Stimulated activated CD8-positive, alpha-beta memory T cell treated with anti-CD3 and anti-CD28 coated beads, Interleukin-4, amount 100 ng/mL, for 4 hours (primary cell): ENCODE measurements at places on chromosomes 4 and X.

- DNase-seq = peak; percentile 16
These were observed at the start of gene GSPT2 for GRCh38 chrX:51743179-51743957. TSS of gene GSPT2 (plus strand) at chrX:51743442. CDS start at chrX:51743627, 185 bp downstream.

DNA sequence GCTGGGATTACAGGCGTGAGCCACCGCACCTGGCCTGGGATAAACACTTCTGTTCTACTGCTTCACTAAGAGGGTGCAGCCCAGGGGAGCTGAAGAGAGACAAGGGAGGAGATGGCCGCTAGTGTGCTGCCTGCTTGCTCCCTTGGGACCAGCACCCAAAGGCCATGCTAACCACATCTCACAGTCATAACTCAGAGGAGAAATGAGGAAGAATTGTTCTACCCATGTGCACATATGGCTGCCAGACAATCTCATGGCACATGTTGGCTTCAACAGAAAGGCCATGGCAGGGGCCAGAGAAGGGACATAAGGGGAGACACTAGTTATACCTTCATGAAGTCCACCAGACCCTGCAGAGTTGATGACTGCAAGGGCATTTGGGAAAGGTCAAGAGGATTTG, 22.4 kb downstream of the CLDN22 start:
- DNase-seq = no peak

- DNase-seq = no peak
These were observed 147.8 kb upstream of the PSAPL1 start for GRCh38 chr4:7582313-7583097.

DNA sequence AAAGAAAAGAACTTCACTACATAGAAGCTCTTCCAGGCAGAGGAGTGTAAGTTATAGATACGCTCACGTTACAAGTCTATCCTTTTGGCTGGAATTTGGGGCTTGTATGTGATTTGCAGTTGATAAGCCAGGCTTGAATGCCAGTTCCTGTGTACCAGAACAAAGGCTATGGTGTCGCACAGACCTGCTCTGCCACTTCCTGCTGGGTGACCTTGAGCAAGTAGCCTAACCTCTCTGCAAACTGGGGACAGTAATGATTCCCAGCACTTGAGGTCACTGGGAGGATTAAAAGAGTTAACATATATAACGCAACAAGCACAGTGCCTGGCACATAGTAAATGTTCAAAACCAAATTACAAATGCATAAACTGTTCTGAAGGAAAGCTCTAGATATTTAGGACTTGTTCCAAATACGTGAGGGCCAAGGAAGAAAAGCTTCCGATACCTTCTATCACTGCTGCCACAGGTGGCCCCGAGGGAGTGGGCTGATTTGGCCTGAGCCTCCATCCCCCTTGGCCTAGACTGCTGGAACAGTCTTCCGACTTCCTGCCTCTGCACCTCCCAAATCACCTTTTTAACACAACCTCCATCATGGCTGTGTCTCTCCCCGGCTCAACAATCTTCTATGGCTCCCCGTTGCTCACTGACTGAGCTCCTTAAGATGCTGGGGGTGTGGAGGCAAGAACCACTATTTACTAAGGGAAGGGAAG, 1.3 kb upstream of the SOWAHD start:
- no peak for DNase-seq

DNA sequence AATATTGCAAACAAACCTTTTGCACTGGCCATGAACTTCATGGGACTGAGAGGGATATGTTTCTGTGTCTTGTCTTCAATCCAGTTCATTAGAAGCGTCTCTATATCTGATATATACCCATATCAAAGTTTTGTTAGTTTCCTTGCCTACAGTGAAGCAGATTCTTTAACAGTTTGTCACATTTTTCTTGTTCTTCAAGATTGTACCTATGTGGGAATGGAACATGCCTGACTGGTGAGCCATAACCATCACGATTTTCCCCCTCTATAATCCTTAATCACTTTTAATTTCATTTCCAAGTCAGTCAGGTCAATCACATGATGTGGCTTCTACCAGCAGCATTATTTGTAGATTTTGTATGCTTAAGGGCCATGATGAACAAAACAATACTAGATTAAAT, 197.1 kb upstream of the PDE5A start:
- no peak for DNase-seq

DNA sequence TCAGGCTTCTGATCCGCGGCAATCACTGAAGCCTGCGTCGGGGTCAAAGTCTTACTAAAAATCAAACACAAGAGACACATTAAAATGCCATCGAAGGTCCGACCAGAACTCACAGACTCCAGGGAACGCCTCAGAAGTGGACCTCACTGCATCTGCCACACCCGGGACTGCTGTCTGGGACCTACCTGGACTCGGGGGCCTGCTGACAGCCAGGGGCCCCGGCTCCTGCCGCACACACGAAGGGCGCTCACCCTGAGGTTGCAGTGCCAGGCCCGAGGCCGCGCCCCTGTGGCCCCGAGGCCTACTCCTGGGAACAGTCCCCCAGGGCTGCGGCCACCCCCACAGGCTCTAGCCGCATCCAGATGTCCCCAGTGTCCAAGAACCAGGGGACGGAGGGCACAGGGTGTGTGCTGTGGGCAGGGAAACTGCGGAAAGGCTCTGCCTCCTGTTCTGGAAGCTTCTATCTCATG, 7.4 kb downstream of the CTBP1 start:
- no peak for DNase-seq

DNA sequence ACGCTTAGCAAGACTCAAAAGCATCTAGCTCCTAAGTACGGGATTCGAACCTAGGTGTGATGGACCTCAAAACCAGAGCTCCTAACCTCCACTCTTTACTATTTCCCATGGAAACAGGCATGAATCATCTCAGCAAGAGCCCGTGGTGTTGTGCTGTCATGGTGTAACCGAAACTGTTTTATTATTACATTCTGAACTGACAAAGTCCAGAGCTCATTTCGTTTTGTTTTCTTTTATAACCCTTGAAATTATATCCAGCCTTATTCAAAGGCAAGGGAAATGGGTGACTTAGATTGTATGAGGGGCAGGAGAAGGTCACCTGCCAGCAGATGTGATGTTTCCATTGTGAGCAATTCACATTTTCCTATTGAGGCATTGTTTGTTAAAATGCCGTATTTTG, 301.1 kb downstream of the FRMPD4 start:
- DNase-seq = no peak

DNA sequence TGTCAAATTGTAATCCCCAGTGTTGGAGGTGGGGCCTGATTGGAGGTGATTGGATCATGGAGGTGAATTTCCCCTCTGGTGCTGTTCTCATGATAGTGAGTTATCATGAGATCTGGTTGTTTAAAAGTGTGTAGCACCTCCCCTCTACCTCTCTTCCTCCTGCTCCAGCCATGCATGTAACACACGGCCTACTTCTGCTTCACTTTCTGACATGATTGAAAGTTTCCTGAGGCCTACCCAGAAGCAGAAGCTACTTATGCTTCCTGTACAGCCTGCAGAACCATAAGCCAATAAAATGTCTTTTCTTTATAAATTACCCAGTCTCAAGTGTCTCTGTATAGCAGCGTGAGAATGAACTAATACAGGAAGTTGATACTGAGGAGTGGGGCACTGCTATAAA, 61.7 kb upstream of the DDX60 start:
- DNase-seq = no peak

GRCh38 chr4:127162741-127163140, 470.0 kb upstream of the INTU start:
- no peak for DNase-seq

GRCh38 chrX:23374291-23374690, 39.6 kb downstream of the PTCHD1 start:
- no peak for DNase-seq

DNA sequence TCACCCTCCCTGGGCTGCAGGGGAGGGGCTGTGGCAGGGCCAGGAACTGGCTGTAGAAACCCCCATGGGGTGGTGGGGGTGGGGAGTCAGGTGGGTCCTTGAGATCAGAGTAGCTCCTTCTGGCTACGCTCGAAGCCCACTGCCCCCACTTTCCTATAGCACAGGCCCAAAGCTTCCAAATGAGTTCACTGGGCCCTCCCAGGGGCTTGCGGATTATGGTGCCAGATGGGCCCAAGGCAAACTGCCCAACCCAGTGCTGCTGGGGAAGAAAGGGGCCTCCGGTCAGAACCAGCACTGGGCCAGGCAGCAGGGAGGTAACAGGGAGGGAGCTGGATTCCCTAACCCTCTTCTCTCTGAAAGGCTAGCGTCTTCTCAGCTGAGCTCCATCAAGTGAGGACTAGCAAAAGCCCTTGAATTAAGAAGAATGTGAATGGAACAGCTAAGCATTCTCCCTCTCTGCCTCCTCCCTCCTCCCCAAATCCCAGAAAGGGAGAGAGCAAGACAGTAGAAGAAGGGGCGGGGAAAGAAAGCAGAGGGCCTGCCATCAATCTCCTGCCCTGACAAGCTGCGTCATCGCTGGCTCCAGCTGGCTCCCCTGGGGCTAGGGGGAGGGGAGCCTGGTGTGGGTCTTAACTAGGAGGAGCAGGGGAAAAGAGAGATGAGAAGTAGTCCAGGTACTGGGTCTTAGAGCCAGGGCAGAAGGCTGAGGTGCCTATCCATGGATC, 34.7 kb downstream of the FRMPD3 start:
- no peak for DNase-seq

GRCh38 chr4:151195801-151196200, 81.2 kb upstream of the PRSS48 start:
- no peak for DNase-seq

GRCh38 chrX:49230500-49231232, 2.5 kb downstream of the CACNA1F start:
- peak; percentile 25 for DNase-seq

GRCh38 chrX:1442724-1443367, 9.9 kb downstream of the ASMTL start:
- DNase-seq = no peak

GRCh38 chr4:120915336-120915735, 7.2 kb downstream of the PRDM5 start:
- DNase-seq = no peak

DNA sequence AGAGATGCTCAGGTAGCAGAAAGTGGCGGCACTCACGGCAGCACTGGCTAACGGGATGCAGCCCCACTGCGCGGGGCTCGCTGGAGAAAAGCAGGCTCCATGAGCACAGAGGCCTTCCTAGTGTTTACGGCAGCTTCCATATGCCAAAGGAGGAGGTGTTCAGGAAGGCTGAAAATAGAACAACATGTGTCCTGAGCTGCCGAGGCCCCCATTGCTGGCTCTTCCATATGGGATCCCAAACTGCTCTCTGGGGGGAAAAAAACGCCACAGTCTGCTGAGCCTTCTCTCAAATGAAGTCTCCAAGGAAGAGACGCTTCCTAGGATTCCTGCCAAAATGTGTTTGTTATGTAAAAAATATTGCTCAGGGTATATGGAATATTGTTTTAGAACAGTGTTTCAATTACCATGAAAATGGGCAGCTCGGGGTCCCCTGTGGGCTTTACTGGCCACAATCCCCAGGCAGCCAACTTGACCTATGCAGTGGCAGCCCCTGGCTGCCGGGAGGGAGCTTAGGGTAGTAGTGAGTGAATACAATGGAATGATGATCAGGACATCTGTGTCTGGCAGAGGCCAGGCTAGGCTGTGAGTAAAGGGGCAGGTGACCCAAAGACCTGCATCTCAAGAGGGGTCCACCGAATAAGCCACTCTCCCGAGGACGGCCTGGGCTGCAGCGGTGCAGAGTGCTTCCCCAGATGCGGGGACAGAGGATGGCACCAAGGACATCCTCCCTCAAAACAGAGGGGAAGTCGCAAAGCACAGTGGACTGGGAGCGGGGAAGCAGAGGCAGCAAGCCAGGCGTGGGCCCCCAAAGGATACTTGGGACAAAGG, 170.1 kb downstream of the AFAP1 start:
- DNase-seq = no peak

DNA sequence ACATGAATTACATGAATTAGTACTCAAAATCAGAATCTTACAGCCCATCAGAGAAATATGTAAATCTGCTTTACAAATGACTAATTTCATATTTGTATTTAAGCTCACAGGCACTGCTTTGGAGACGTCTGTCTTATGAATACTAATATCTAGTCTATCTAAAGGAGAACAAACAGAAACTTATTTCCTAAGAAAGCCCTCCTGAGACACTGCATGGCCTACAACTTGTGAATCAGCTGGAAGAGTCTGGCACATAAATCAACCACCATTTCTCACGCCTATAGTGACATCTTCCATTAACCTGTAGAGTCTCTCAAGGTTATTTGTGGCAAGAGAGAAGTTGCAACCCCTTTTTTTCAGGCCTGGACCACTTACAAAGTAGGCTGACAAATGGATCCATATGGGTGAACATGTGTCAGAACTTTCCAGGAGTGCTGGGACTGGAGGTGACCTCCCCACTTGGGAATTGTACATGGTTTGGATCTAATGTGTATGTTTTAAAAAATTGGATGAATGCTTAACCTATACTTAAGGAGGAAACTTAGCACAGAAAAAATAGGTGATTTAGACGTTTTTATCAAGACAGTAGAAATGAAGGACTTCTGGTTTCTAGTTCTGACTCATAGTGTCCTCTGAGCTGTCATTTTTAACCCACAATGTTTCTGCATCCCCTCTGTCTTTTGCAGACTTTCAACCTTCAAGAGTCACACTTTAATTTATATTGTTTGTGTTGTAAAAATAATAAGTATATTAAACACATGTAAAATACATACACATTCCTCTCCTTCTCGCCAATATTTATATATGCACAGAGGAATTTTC, 83.2 kb upstream of the ARHGAP24 start:
- no peak for DNase-seq

- no peak for DNase-seq
These were observed 46.4 kb downstream of the APOO start for GRCh38 chrX:23861215-23861896.

GRCh38 chrX:13502590-13502989, 66.8 kb upstream of the EGFL6 start:
- DNase-seq = no peak

DNA sequence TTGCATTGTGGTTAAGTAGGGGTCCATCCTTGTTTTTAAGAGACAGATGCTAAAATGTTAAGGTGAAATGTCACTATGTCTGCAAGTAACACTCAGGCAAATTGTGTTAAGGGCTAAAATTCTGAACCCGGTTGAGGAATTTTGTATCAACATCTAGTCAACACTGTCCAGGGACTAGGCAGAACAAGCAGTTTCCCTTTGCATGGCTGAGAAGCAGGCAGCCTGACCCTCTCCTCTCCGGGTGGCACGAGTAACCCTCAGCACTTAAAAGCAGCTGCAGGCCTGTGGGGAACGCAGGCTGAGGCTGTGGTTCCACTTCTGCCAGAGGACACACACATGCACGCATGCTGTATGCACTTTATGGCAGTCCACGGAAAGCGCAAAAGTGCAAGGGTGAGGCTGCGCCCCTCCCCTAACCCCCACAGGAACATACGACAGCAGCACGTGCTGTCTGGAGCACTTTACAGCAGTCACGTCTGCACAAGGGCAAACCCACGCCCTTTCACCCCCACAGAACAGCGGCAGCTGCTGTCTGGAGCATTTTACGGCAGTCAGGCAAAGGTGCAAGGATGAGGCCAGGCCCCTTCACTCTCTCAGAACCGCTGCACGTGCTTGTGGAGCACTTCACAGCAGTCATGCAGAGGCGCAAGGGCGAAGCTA, 619 bp upstream of the MPC1L start:
- no peak for DNase-seq

DNA sequence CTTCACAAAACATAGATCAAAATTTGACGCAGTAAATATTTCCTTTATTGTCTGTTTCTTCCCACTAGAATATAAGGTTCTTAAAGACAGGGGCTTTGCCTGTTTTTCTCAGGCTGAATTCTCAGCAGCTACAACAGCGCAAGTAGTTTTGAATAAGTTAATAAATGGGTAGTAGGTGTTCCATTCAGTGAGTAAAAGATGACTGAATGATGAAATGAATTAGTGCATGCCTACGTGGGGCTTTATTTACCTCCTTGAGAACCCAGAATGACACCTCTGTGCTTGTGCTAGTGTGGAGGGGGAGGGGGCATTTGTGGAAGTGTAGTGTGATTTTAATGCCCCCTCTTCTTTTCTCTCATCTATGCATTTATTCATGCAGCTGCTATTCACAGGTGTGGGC, 278.9 kb downstream of the FBXW7 start:
- no peak for DNase-seq
